ENCODE measurements at places on chromosomes 7 and 10.

DNA sequence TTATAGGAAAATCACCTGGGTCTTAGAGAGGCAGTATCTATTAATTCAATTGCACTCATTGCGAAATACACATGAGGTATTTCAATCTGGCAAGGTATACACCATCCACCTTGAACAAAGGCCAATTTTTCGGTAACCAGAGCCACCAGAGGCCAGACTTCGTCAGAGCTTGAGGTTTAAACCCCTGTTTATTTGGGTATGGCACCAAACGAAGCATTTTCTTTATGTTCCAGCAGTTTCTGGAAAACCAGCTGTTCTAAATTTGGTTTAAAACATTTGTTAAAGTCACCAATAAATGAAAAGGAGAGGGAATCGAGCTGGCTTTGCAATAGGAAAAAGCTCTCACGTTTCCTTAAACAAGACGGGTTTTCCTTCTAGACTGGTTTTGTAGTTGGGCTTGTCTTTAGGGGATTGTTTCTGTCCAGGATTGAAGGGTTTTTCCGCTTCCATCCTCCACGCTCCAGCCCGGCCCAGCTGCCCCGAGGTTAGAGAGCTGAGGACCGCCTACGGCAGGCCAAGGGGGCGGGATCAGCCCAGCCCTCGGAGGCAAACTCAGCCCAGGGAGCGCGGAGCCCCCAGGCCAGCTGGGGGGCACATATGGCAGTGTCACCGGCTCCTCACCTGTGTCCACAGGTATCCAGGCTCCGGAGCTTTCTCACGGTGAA lies 539.4 kb upstream of the MGMT start:
- no peak for DNase-seq

GRCh38 chr7:41977661-41978060 lies 259.3 kb downstream of the GLI3 start:
- no peak for DNase-seq

- DNase-seq, result peak; percentile 72
These were observed 598 bp downstream of the MMS19 start for GRCh38 chr10:97497572-97498075.

DNA sequence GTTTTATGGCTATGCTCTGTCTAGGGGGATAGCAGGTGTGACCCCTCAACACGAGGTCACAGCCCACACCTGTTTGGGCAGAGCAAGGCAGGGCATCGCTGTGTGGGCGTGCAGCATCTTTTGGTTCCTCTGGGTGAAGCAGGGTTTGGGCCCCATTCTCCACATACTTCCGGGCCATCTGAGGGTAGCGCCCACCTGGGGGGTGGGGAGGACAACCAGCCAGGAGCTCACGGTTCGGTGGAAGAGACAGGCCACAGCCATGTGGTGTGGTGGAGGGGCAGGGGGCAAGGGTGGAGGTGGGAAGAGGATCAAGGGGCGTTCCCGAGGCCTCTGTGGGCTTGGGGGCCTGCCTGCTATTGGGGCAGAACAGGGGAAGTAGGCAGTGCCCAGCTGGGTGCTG lies 2.4 kb downstream of the SH2B2 start:
- no peak for DNase-seq

- DNase-seq, result no peak
These were observed 986 bp upstream of the PPP2R2D start for GRCh38 chr10:131899695-131900349.

GRCh38 chr10:87658858-87659555 lies 671 bp upstream of the PAPSS2 start:
- DNase-seq, result peak; percentile 79

- no peak for DNase-seq
These were observed 118.8 kb downstream of the JAZF1 start for GRCh38 chr7:28061824-28062196.

DNA sequence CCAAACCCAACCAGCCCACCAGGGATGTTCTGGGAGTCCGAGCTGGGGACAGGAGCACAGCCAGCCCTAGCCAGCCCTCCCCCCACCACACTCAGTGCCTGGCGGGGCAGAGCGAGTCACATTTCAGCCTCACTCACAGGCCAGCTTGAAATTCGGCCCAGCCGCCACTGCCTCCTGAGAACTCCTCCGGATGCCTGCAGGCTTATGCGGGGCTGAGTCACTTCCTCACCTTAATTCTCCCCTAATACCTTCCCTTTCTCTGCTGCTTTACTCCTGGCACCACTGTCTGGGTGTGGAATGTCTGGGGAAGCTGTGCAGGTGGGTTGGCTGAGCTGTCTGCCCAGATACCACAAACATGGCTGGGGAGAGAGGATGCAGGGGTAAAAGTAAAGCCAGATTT lies 22.6 kb upstream of the DLG5 start:
- peak; percentile 94 for DNase-seq

- DNase-seq, result no peak
These were observed 3.3 kb upstream of the ZC3HAV1 start for GRCh38 chr7:139112741-139113250.

- no peak for DNase-seq
These were observed 165.4 kb upstream of the RNF32 start for GRCh38 chr7:156475179-156475578.

DNA sequence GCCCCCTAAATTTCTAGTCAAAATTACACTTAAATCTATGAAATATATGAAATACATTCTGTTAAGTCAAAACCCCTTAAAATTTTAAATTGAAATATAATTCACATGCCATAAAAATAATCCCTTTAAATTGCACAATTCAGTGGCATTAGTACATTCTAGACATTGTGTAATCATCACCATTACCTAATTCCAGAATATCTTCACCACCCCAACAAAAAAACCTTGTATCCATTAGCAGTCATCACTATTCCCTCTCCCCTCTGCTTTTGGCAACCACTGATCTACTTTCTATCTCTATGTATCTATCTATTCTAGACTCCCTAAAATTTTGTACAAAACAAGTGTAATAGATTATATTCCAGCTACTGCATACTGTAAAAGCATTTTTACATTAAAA lies 261.2 kb downstream of the GLI3 start:
- no peak for DNase-seq

DNA sequence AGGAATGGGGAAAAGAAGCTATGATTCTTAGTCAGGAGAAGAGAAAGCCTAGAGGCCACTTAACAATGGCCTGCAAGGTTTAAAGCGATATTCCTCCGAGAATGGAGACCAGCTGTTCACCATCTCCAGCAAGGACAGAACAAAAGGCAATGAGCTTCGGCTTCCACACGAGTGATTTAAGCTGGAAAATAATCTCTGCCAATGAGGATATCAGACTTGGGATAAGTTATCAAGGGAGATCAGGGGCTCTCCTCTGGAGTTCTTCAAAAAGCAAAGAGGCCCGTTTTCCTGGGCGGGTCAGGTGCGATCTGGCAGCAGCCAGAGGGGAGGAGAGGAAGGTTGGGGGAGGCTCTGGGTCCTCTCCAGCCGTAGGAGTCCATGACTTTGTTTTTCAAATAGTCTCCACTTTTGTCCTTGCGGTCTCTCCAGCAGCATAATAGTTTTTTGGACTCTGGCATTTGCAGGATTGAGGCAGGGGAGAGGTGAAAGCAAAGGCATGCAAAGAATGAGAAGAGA lies 211.3 kb downstream of the SKIDA1 start:
- no peak for DNase-seq

- DNase-seq, result no peak
These were observed 267.3 kb upstream of the KCND2 start for GRCh38 chr7:120005720-120006119.

DNA sequence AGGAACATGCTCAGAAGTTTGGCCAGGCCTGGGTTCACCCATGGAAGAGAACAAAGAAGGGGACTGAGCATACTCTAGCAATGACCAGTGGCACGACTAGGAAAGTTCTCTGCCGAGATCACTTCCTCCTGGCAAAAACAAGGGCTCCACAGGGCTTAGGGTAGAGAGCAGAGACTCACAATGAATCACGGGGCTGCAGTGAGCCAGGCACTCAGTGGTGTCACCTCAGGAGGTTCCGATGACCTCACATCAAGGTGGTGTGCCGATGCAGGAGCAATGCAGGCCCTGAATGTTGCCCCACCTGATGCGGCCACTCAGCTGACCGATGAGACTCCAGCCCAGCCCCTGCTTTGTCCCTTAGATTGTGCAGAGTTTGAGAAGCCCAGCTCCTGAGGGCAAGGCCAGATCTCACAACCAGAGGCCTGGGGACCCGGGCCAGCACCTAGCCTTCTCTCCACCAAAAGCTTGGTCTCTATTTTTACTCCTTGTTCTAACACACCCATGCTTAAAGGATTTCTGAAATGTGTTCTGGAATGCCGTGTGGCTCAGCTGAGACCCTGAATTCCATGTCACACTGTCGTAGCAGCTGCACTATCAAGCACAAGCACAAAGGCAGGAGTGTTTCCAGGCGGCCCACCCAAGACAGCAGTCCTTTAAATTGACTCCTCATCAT lies 60.9 kb downstream of the COBL start:
- no peak for DNase-seq

- DNase-seq, result no peak
These were observed 96.9 kb downstream of the KIAA1217 start for GRCh38 chr10:24305551-24306506.

DNA sequence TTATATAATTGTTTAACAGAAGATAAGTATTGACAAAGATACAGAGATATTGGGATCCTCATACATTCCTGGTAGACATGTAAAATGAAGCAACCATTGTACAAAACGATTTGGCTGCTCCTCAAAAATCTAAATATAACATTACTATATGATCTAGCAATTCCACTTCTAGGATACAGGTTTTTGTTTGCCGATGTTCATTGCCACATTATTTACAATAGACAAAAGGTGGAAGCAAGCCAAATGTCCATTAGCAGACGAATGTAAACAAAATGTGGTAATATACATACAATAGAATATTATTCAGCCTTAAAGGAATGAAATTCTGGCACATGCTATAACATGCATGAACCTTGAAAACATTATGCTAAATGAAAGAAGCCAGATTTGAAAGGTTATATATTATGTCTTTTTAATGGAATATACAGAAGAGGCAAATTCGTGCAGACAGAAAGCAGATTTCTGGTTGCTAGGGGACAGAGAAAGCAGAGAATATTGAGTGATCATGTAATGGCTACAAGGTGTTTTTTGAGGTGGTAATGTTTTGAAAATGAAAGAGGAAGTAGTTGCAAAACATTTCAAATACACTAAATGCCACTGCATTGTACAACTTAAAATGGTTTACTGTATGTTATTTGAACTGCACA lies 44.9 kb downstream of the POLR1F start:
- no peak for DNase-seq

DNA sequence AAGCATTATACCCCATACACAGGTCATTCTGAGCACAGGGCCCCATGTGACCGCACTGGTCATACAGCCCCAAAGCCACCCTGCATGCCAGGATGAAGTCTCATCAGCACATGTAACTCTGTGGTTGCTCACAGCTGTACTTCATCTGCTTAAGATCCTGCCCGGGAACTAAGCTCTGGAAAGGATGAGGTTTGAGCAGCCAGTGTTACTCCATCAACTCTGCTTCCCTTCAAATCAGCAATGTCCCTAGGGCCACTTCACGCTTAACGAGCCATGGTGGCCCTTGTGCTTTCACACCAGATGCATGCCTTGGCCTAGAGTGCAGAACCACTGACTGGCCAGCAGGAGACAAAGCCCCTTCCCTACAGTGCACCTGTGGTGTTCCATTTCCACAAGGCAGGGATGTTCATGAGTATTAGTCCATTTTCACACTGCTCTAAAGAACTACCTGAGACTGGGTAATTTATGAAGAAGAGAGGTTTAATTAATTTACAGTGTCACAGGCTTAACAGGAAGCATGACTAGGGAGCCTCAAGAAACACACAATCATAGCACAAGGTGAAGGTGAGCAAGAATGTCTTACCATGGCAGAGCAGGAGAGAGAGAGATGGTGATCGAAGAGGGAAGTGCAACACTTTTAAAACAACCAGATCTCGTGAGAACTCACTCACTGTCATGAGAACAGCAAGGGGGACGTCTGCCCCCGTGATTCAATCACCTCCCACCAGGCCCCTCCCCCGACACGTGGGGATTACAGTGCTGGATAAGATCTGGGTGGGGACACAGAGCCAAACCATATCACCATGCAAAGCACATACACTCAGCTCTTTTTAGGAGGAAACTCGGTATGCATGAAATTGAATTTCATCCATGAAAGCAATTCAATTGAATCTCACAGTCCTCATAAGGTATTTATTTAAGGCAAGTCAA lies 149.0 kb upstream of the CDCA7L start:
- DNase-seq, result no peak

GRCh38 chr7:11835260-11835659 lies 3.3 kb upstream of the THSD7A start:
- DNase-seq, result no peak
